ENCODE measurements at places on chromosomes 13 and 19.

DNA sequence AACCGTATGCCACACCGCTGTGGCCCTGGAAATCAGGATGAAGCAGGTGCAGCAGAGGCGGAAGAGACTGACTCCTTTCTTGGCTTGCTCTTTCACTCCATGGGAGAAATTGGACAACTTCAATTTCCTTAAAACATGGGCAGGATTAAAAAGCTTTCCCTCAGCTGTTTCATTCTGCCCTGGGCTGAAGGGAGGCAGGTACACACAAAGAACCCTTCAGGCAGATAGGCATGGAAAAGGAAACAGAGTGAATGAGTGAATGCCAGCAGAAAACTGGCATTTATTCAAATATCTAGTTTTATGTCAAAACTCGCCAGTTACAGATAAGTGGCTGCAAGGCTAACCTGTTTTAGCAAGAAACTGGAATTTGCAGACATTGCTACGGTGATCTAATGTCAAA lies 71.0 kb upstream of the SLC15A1 start:
- DNase-seq: no peak

DNA sequence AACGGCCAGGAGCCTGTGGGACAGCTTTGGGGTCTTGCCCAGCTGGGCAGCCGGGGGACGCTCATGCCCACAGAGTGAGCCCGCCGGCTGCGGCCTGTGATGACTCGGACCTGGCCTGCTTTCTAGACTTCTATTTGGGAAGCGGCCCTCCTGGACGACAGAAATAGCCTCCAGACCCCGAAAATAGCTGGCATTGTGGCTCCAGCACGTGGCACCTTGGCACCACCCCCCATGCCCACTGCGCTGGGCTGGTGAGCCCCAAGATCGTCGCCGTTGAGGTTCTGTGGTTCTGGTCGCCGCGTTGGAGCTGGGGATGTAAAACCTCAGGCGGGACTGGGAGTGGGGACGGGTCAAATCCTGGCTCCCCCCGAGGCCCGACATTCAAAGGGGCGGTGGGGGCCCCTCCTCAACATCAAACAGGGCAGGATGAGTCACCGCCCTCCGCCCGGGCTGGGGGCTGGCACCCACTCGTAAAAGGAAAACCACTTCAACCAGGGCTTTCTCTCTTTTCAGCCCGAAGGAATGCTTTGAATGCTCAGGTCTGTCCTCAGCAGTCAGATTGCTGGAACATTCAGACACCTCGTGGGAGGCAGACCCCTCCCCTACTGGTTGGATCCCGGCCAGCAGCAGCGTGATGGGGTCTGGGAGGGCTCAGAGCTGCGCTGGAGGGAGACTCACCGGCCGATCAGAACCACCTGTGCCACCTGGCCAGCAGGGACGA lies 42.1 kb downstream of the GADD45B start:
- no peak for DNase-seq

- DNase-seq: no peak
These were observed 4.8 kb upstream of the ZNF98 start for GRCh38 chr19:22426901-22427300.

- no peak for DNase-seq
These were observed 2.7 kb upstream of the REXO1 start for GRCh38 chr19:1850809-1851653.

GRCh38 chr13:26760832-26761582 lies 421 bp upstream of the GPR12 start:
- peak; percentile 35 for DNase-seq

DNA sequence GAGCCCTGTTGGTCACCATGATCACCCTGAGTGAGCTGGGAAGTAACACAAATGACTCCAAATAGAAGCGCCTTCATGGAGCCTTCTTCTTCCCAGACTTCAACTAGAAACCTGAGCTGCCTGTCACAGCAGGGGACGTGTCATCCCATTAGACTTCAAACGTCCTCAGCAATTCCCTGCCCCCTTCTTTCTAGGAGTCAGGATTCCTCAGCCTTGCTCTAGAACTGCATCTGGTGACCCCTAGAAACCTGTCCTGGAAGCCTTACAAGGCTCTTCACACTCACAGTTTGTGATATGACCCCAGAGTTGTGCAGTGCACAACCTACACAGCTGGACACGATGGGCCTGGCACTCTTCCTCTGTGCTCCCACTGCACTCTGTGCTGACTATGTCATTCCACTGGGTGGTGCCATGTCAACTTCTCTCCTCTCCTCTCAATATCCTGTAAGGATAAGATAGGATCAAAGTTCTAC lies 23.6 kb upstream of the TTYH1 start:
- no peak for DNase-seq

DNA sequence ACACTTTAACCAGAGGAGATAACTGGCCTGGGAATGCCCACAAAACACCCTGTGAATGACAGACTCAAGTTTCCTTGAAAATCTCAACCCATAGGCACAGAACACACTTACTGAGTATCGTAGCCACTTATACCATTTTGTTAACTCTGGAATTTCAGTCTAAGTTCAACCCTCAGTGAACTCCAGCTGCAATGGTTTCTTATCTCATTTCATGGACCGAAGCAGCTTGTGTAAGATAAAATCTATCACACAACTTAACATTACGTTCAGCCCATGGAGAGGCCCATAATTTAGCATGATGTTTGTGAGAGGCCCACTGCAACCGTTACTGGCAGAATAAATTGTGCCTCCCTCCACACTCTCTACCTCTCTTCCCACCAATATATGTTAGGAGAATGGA lies 323.0 kb downstream of the DNAJC15 start:
- no peak for DNase-seq

DNA sequence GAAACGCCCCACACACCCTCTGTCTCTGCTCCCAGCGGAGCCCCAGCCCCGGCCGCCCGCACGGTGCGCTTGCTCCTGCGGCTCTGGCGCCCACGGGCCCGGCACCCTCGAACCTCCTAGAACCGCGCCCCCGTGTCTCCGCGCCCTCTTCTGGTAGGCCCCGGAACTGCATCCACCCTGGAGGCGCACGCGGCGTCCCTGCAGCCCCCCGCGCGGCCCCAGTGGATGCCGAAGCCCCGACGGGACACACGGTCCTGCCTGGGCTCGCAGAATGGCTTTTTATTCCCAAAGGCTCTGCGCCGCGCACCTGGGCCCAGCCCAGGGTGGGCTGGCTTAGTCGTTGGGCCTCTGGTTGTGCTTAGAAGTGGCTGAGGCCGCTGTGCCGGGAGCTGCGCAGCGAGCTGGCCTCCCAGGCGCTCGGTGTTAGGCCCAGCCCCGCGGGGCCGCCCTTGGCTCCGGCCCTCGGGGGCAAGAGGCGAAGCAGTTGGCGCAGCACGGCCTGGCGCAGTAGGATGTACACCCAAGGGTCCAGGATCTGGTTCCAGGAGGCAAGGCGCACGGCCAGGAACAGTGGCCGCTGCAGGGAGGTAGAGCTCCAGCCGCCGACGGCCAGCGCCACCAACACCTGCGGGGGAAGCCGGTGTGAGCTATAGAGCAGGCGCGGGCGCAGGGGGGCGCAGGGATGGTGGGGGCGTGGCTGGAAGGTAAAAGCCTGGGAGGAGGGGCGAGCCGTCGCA lies 2.8 kb downstream of the PTGER1 start:
- peak; percentile 90 for DNase-seq

GRCh38 chr13:90834700-90835099 lies 512.8 kb upstream of the MIR17HG start:
- no peak for DNase-seq

DNA sequence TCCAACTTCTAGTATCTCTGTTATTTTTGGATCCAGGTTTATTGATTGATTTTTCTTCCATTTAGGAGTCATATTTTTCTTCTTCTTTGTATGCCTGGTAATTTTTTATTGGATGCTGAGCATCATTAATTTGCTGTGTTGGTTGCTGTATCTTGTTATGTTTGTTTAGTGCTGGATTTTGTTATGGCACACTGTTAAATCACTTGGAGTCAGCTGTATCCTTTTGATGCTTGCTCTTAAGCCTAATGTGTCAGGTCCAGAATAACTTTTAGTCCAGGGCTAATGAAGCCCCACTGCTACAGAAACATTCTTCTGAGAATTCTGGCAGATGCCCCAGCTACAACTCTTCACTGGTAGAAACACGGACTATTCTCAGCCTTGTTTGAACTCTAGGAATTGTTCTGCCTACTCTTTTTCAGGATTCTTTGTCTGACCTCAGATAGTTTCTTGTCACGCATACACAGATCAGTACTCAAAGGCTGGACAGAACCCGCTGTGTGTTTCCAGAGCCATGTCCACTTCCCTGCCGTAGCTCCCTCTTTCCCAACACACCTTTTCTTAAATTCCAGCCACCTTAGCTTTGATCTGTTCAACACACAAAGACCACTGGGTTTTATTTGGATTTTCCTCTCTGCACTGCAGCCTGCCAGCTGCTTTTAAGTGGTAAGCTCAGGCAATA lies 137.1 kb upstream of the WASF3 start:
- peak; percentile 38 for DNase-seq
